Fibroblast of the conjunctiva (primary cell): ENCODE measurements at places on chromosomes 11 and 22.
A peak's percentile ranks its signal among the peaks of the same experiment; 100 is the strongest.

DNA sequence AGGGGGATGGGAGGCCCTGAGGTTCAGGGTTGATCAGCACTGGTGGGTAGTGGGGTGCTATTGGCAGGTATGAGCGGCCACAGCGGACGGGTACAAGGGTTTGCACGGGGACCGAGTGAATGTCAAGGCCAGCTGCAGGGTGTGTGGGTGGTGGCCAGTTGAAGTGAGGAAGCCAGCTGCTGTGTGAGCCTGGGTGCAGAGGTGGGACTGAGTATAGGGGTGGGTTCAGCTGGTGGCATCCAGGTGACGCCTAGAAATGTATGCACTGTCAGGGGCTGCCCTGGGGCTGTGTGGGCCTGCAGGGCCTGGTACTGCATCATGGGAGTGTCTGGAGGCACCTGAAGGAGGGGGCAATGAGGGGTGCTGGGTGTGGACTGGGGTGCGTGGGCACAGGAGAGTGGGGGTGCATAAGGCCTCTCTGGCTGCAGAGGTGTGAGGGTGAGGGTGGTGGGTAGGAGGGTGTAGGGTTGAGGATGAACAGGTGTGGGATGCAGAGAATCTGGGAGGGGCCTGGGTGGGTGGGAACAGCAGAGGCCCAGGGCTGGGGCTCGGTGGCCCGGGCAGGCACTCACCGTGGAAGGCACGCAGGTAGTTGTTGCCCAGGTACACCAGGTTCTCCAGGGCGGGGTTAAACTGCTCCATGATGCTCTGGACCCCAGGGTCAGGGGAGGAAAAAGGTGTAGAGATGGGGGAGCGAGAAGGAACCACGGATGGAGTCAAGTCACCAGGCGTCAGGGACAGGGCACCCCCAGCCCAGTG, 1.7 kb downstream of the BAIAP2L2 start:
- DNase-seq, result no peak

DNA sequence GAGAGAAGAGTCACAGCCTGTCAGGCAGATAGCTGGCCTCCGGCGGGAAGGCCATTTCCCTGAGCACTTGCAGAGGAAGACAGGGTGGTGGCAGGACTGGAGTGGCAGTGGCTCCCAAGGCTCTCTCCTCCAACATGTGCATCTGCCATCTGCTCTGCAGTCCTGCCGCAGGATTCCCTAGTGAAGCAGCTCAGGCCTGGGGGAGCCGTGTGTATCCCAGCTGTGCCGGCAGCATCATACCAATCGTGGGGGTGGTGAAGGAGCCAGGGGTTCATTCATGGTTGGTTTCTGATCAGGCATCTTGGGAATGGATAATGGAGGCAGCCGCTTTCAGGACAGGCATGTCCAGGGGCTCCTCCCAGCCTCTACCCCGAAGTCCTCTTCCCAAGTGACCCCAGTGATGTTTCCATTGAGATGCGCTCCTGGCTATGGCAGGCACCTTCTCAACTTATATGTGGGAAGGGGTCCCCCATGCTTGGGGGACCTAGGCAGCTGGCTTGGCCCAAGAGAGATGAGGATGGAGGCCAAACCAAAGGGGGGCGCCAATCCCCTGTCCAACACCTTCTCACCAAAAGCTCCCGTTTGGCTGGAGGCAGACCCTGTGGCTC, 6.1 kb downstream of the TAGLN start:
- no peak for DNase-seq

DNA sequence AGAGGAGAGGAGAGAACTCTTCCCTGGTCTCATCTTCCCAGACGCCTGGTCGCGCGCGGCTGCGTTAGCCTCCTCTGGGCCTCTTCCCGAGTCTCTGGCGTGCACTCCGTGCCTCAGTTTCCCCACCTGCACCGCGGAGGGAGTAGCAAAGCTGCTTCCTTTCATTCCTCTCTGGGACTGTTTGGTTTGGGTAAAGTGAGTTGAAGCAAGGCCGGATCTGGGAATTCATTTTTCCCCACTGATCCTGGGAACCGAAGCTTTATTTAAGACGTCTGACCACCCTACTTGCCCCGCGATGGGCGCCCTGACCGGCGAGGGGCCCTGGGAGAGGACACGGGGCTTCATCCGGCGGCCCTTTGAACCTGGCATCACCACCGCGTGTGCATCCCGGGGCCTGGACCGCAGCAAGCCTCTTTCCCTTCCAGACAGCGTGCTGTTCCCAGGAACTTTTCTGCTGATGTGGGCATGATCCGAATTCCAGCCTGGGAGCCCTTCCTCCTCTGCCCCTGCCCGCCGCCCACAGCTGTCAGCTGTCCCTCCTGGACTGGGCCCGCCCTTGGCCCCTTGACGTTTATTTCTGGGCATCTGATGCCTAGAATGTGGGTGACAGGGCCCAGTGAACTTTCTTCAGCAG, 758 bp downstream of the LDLRAD3 start:
- DNase-seq, result no peak

DNA sequence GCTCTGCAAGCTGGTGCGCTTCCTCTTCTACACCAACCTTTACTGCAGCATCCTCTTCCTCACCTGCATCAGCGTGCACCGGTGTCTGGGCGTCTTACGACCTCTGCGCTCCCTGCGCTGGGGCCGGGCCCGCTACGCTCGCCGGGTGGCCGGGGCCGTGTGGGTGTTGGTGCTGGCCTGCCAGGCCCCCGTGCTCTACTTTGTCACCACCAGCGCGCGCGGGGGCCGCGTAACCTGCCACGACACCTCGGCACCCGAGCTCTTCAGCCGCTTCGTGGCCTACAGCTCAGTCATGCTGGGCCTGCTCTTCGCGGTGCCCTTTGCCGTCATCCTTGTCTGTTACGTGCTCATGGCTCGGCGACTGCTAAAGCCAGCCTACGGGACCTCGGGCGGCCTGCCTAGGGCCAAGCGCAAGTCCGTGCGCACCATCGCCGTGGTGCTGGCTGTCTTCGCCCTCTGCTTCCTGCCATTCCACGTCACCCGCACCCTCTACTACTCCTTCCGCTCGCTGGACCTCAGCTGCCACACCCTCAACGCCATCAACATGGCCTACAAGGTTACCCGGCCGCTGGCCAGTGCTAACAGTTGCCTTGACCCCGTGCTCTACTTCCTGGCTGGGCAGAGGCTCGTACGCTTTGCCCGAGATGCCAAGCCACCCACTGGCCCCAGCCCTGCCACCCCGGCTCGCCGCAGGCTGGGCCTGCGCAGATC, 16.5 kb downstream of the P2RY2 start:
- DNase-seq, result no peak

- DNase-seq, result no peak
These were observed 68.7 kb upstream of the WNT7B start for GRCh38 chr22:46045459-46046298.

- no peak for DNase-seq
These were observed 5.2 kb downstream of the C11orf52 start for GRCh38 chr11:111923951-111924350.

DNA sequence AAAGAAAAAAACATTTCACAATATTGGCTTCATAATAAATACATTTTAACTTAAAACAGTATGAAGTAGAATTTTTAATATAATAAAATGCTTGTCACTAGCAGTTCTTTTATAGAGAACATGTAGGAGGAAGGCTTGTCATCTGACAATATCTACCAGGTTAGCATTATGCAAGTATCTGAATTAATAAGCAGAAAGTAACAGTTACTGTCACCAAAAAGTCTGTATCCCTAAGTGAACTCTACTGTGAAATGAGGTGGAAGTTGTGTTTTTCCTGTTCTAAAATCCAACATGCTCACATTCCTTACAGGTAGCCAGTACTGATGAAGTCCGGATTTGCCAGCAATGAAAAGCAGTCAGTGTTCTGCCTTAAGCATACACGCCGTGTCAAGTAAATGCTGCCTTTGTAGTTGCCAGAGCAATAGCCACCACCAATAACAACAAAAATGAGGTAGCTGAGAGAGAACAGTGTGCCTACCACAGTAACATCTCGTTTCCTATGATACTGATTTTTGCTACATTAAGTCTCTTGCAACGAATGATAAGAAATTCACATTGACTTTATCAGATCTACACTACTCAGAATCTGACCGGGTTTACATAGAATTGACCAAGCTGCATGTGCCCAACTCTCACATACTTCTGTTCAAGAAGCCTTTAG, 95.5 kb downstream of the SIK3 start:
- no peak for DNase-seq

DNA sequence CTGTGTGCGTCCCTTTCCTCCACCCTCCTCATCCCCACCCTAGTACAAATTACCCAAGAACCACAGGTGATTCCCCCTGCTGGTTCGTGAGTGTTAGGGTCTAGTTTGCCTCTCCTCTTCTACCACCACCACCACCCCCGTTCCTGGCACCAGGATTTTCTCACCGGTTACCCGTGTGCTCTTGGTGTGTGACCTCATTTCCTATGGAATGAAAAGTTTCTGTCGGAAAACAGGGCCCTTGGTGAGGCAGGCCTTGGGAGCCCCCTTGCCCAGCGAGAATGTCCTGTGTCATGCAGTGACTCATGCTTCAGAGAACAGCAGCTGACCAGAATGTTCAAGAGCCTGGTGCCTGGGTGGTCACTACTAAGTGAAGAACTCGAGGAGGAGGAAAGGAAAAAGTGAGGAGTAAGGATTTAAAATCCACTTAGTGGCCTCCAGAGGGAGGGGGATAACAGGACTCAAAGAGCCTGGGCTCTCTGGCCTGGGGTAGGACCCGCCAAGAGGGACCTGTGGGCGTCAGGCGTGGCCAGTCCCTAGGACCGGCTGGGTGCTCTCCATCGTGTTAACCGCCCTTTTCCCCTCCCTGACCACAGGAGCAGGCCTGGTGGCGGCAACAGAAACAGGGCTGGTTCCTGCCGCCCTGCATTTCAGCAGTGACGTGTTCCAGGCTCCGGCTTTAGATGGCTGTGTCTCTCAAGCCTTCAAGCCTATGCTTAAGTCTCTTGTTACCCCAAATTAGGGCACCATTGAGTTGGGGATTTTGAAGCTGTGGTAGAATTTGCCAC, 30.2 kb downstream of the C22orf31 start:
- peak; percentile 82 for DNase-seq
